ENCODE measurements at places on chromosomes 7 and 10.

DNA sequence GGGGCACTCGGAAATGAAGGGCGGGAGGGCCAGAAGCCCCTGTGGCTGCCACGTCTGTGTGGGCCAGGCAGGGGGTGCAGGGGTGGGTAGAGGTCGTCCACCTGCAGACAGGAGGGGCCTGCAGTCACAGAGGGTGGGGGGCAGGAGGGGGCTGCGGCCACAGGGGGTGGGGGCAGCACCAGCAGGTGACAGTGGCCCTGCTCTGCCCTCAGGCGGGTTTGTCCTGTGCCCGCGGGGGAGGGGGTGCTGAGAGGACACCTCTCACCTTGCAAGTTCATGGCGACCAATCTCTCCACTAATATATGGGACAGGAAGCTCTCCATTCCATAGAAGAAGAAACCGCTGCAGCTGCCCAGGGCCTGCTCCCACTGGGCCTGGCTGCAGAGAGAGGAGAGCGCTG, 26.6 kb upstream of the NKX6-2 start:
- no peak for DNase-seq

- no peak for DNase-seq
Observed at GRCh38 chr7:25515633-25516275, 287.5 kb upstream of the NPVF start.

- DNase-seq, result no peak
Observed at GRCh38 chr7:124662937-124663336, 102.7 kb downstream of the GPR37 start.

DNA sequence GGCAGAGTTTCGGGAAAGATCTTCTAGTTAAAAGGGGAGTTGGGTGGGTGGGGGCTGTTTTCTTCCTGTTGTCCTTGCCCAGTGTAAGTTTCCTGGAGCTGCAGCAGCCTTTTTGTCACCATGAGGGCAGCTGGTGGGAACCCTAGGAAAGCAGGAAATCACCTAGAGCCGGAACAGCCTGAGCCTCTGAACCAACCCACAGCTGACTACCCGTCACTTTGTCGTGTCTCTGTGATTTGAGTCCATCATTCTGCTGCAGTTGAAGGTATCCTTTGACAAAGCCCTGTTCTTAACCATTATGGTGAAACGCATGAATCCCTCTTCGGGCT, 1.2 kb upstream of the C10orf143 start:
- DNase-seq, result no peak

DNA sequence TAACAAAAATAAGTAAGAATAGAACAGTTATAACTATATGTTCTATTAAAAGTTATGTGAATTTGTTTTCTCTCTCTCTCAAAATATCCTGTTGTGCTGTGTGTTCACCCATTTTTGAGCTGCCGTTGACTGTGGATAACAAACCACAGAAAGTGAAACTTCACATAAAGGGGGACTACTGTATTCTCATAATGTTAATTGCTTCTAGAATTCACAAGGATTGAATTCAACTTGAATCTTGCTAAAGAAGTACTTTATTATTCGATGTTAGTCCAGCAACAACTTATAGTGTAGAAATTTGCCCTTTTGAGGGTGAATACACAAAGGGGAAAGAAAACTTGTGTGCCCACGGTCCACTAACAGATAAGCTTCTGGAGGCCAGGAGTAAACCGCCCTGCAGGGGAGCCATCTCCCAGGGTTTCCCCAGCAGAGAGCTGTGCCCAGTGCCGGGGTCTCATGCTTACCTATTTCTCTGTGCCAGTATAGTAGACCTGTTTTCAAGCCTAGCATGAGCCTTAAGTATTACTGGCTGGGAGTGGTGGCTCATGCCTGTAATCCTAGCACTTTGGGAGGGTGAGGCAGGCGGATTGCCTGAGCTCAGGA, 87.1 kb downstream of the KAT6B start:
- DNase-seq, result no peak

DNA sequence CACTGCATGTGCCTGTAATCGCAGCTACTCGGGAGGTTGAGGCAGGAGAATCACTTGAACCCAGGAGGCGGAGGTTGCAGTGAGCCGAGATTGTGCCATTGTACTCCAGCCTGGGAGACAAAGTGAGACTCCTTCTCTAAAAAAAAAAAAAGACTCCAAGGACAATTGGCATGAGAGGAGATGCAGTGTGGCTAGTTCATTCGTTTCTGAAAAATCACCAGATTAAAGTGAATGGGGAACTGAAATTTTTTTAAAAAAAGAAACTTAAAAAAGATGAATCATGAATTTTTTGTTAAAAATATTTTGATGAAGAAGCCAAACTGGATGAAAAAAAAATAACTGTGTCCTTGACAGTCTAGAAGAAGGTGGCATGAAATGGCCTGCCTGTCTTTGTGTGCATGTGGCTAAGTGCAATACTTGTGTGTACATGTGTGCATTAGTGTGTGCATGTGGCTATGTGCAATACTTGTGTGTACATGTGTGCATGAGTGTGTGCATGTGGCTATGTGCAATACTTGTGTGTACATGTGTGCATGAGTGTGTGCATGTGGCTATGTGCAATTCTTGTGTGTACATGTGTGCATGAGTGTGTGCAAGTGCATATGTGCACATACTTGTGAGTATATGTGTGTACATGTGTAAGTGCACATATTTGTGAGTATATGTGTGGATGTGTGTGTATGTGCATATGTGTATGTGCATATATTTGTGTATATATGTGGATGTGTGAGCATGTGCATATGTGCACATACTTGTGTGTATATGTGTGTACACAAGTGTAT, 391.7 kb upstream of the KLF6 start:
- DNase-seq, result no peak

GRCh38 chr10:18159557-18159956, 19.3 kb downstream of the CACNB2 start:
- DNase-seq, result no peak

DNA sequence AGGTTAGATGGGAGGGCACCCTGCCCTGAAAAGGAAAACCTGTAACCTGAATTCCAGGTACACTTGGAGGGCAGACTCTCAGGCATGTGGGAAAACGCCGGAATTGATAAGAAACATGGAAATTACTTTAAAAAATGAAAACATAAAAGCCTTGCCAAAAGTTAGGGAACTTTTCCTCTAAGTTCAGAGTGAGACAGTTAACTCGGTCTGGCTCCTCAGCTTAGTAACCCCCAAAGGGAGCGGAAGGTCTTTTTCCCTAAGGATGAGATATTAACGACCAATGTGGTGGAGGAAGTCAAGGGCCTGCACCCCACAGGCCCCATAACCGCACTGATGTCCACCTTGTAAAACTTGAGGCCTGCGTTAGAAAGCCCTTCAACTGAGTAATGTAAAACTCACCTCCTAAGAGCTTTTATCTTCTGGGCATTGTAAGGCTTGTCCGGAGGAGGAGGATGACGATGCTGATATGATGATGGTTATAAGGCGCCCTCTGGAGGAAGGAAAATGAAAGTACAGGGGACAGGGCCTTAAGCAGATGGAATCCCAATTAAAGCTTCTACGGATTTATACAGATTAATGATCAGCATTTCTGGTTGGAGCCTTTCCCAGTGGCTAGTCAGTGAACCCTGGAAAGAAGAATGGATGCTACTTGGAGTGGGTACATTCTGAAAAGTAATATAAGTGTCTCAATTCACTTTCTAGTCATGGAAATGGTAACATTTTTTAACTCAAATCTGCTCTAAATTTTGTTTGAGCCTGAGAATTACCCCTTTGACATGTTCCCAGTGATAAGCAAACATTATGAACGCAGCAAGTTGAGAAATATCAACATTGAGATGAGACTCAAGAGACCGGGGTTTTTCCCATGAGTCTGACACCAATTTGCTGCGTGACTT, 694 bp downstream of the COL1A2 start:
- DNase-seq, result peak; percentile 17

GRCh38 chr7:89966067-89966664, 188.1 kb upstream of the STEAP1 start:
- no peak for DNase-seq

DNA sequence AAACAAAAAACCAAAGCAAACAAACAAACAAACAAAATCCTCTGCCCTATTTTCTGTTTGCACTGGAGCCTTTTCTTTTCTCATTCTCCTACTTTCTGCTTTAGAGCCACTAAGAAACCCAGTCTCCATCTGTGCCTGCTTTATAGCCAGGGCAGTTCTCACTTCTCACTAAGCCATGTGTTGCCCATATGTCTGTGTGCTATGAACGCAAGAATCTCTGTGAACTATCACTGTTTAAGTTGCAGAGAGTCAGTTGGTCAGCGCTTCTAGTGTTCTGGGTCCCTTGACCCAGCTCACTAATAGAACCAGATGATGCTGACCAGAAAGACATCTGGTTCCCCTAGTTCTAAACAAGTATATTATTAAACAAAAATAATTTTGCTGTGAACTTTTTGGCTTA, 81.4 kb downstream of the FAM185A start:
- DNase-seq, result no peak

DNA sequence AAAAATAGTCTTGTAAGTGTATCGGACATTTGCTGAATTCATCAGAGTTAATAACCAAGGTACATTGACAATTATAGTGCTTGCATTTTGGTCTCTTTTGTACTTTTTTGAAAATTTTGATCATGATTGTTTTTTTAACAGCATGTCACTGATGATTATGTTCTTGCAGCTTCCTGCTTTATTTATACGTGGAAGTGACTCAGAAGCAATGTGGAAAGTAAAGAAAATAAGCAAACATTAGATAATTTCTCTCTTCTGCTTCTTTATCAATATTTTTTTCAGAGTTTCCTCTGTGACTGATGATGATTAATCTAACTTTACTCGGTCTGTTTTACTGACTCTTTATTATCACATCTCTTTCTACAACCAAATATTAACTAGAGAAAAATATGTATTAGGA, 1351.9 kb downstream of the REEP3 start:
- no peak for DNase-seq

GRCh38 chr10:62961951-62962523, 145.9 kb upstream of the EGR2 start:
- DNase-seq, result no peak

- DNase-seq, result peak; percentile 49
Observed at GRCh38 chr7:27210441-27211083, 10.7 kb upstream of the HOXA13 start.

DNA sequence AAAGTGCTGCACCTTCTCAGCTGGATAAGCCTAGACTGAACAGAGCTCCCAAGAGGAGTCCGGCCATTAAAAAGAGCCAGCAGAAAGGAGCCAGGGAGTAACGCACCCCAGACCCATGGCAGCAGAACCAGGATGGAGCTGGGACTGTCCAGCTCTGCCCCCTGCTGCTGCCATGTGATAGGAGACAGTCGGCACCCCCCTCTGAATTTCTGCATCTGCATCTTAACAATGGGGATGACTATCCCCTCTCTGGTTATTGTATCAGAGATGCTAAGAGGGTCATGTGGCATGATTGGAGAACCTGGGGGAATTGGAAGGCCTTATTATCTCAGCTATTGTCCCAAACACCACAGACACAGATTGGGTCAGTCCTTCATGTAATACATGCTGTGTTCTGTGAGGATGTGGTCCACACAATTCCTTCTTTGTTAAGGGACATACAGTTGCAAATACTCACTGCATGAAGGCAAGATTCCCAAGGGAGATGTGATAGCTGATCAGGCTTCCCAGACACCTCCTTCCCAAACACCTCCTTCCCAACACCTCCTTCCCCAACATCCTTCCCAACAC, 29.3 kb downstream of the PLEKHS1 start:
- DNase-seq, result no peak
